ENCODE measurements at places on chromosomes 3 and 15.

GRCh38 chr15:39362821-39363561 lies 217.9 kb upstream of the THBS1 start:
- no peak for DNase-seq

- no peak for DNase-seq
These were observed 25.9 kb downstream of the MFSD1 start for GRCh38 chr3:158827773-158828172.

GRCh38 chr3:12317914-12318313 lies 29.0 kb downstream of the PPARG start:
- DNase-seq: no peak

DNA sequence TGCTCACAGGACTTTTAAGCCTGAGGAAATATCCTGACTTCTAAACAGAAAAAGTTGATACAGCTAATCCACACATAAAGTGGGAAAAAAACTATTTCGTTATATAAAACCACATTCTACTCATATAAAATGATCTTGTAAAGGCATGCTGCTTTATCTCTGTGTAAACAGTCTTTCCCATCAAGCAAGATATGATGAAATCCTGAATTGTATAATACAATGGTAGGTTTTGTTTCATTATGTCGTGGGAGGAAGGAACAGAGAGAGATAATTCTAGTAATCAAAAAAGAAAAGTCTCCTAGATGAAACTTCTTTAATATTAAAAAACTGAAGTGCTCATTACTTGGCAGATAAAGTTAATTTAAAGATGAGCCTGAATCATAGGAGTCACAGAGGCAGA lies 92.6 kb upstream of the SNTN start:
- DNase-seq: no peak

DNA sequence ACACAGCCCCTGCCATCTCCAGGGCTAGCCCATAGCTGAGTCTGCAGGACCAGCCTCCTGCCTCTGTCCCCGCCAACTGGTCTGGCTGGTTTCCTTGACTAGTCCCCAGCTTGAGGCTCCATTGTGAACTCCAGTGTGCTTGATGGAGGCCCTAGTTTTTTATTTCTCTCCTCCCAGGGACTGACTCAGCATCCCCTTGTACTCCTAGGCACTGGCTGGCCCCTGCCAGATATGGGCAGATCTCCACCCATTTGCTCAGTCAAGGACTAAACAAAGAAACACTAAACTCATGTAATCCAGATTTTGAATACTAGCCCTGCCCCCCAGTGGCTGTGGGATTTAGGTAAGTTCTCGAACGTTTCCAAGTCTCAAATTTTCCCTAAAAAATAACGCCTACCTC lies 415.4 kb upstream of the RORA start:
- no peak for DNase-seq

GRCh38 chr3:136653628-136654027 lies 98.5 kb downstream of the STAG1 start:
- no peak for DNase-seq

- no peak for DNase-seq
These were observed 9.4 kb downstream of the TCF12 start for GRCh38 chr15:56927816-56928215.

DNA sequence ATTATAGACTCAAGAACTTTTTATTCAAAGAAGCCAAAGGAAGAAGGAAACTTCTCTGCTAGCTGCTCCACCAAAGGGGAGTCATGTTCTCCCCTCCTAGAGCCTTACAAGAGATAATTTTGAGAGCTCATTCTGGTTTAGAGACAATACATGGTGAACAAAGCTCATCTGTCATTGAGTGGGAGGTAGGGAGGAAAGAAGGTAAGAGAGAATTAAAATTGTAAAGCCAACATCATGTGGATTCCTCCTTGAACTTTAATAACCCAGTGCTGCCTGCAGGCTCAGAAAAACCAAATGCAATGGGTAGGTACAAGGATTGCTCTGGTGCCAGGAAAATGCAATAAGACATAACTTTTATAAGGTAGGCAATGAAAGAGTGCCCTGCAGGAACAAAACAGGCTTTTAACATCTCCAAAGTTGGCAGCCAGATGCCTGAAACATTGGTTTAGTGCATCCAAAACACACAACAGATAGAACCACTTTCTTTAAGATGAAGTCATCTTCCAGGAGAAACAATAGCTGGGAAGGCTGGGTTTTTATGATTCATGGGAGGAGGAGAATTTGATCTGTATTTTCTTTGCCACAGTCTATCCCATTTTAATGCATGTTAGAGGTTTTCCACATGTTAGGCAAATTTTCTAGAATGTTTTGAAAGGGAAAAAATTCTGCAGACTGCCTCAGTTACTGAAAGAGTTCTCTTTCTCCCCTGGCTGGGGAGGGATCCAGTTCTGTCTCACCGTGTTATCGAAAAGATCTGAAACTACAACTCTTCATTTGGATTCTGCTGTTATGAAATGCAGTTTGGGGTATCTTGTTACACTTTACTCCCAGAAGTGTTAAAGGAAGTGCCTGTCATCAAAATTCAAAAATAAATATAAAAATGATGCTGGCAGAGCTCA lies 11.3 kb upstream of the ARHGEF3 start:
- no peak for DNase-seq
